ENCODE measurements at places on chromosomes 11 and 22.

DNA sequence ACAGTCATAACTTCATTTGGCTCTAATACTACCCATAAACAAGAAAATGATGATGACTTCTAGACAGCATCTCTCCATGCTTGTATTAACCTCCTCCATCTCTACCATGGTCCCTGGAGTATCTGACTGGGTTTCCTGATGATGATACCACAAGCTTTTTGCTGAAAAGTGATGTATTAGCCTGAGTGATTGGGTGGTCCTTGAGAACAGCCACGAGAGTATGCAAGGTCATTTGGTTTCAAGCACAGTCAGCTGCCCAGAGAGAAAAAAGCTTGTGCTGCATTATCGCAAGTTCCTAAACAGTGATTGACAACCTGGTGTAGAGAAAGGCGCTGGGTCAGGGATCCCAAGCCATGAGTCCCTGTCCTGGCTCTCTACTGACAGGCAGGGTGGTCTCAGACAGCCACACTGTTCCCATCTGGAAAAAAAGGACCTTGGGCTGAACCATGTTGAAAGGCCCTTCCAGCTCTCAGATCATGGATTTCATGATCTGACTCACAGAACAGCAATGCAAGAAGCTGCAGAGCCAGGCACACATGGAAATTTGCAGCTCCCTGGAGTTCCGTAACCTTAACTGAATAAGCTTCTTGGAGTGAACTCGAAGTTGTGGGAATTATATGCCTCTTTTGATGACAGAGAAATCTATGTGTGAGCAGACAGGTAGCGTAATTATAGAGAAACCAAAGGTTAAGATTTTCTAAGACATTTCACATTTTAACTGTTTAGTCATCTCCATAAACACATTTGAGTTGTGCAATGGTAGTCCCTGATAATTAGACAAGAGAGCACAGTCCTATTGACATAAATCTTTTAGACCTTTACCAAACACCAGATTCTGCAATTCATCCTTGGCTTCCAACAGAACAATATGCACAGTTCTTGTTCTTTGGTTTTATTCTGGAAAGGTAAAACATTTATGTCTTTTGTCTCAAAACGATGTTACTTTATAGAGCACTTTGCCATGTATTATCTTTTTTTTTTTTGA lies 54.1 kb upstream of the UBASH3B start:
- no peak for DNase-seq

- DNase-seq: no peak
Observed at GRCh38 chr11:131884461-131885073, 514.2 kb downstream of the NTM start.

GRCh38 chr22:35523167-35523947 lies 17.3 kb upstream of the RASD2 start:
- DNase-seq: no peak

DNA sequence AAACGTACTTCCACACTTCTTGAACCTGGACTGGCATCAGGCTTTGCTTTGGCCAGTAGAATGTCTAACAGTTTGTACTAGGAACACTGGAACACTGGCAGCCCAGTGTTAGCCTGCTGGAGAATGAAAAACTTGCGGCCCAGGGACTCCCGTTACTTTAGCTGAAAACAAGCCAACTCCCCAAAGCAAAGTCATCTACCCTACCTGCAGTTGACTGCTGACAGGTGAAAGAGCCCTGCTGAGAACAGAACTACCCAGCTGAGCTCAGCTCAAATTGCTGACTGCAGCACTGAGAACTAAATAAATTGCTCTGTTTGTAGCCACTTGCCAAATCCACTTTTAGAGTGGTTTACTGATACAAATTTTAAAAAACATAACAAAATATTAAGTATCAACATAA lies 342.5 kb downstream of the LRRC4C start:
- no peak for DNase-seq

DNA sequence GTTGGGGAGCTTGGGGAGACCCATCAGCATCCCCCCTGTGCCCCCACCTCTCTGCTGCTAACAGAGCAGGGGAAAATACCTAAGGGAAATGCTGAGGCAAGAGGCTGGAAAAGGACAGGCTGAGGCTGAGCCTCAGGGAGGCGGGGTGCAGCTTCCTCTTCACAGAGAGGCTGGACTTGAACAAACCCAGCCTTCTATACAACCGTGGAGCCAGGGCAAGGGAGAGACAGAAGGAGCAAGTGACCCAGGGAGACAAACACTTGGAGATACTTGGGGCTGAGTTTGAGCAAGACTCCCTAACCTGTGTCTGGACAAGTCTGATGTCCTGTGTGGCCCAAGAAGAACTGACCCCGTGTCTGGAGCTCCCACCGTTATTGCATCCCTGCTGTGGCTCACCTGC lies at the start of gene SLCO2B1:
TSS of gene SLCO2B1 (plus strand) at position 229 of the 400 bp plus-strand sequence. CDS start 275 bp downstream, outside the sequence.
- no peak for DNase-seq

DNA sequence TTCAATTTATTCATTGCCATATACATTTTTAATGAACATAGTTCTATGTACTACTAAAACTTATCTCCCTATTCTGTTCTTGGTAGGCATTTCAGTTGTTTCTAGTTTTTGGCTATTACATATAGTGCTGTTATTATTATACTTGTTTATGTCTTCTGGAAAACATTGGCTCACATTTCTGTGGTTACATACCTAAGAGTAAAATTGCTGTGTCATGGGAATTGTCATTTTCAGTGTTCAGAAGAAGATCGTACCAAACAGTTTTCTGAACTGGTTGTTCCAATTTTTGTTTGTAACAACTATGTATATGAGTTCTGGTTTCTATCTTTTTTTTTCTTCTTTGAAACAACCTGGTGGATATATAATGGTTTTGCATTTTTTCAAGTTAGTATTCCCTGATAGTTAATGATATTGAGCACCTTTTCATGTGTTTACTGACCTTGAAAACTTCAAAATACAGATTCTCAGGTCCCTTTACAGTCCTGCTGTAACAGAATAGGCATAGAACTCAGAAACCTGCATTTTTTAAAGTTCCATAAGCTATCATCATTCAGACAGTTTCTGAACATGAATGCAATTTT lies 230.7 kb downstream of the JRKL start:
- DNase-seq: no peak

- no peak for DNase-seq
Observed at GRCh38 chr11:44418456-44418830, 108.5 kb upstream of the ALX4 start.
